ENCODE measurements at places on chromosomes 11 and 22.
A peak's percentile ranks its signal among the peaks of the same experiment; 100 is the strongest.

DNA sequence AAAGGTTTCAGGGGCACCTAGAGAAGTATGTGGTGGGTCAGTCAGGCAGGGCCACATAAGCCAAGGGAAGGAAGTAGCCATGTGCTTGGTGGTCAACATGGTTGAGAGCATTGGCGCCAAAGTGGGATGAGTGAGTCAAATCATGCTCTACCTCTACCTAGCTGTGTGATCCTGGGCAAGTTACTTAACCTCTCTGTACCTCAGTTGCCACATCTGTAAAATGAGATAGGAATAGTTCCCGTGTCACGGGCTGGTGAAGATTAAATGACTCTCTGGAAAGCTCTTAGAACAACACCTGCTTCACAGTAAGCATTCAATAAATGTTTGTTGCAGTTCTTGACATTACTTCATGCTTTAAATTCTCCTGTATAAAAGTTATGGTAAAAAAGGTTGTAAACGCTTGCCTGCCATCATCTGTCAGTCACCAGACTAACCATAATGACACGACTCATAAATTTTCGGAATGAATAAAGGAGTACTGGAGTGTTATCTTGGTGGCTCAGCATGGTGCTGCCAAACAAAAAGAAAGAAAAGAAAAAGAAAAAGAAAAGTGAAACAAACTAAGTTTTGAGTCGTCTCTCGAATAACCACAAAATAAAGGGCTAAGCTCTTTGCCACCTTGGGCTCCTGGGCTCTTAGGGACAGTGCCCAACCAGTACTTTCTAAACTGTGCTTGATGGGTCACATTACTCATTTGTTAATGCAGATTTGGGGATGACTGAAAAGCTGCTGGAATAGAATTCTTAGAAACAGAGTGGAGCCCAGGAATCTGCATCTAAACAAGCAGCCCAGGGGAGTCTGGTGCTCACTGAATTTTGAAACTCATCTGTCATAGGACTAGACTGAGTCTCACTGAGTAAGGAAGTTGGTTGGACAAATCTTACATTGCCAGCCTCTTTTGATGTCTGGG, 107.6 kb downstream of the LDLRAD3 start:
- DNase-seq: no peak

GRCh38 chr11:59943997-59944714, 5.9 kb downstream of the OOSP1 start:
- no peak for DNase-seq

DNA sequence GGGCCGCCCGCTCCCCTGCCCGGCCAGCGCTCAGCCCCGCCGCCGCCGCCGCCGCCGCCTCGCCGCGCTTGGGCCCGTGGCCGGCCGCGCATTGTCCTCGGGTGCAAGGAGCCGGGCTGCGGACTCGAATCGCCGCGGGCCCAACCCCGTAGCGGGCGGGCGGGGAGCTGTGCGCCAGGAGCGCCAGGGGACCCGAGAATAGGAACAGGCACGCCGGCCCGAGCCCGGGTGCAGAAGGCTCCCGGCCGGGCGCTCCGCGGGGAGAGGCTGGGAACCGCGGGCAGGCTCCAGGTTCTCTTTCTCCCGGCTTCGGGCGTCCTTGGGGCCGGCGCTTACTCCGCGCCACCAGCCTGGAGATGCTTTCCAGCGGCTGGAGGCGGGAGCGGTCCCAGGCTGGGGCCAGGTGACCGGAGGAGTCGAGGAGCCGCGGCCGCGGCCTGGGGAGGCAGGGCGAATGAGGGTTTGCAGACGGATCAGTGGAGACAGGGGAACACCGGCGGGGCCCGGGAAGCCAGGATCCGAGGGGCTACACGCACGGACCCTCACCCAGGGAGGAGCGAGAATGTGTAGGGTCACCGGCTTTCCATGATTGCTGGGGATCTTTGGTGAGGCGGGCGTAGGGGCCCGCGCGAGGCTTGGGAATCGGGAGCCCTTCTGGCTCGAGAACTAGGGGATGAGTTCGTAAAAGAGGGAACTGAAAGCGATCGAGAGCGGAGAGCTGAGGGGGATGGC, 726 bp downstream of the PKNOX2 start:
- DNase-seq: peak; percentile 93

GRCh38 chr11:65516135-65516968, 8.5 kb upstream of the SCYL1 start:
- DNase-seq: no peak

DNA sequence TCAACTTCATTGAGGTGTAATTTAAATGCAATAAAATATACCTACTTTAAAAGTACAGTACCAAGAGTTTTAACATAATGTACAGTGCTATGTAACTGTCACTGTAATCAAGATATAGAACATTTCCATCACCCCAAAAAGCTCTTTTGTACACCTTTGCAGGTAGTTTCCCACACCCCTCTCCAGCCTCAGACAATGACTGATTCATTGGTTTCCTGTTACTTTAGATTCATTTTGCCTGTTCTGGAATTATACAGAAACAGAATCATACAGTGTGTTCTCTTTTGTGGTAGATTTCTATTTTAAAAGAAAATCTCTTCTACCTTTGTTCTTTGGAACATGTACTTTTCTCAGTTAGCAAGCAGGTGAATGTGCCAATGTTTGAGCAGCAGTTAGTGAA, 38.2 kb downstream of the SHISA8 start:
- DNase-seq: no peak

DNA sequence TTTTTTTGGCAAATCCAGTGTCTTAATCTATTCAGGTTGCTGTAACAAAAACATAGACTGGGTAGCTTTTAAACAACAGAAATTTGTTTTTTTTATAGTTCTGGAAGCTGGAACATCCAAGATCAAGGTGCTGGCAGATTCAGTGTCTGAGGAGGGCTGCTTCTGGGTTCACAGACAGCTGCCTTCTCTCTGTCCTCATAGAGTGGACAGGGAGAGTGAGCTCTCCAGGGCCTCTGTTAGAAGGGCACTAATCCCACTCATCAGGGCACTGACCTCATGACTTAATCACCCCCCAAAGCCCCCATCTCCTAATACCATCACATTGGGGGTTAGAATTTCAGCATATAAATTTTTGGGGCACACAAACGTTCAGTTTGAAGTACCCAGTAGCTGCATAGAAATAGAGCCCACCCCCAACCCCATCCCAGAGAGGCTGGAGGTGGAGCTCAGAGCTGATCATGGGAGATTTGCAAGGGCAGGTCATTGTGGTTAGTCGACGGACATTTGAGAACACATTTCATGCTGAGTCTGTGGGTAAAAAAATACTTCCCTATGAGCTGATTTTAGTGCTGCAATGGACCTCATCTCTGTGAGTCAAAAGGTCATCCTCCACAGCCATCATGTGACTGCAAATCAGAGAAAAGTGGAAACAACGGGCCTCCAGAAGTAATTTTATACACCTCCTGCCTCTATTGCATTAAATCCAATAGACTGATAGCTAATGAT, 203.1 kb upstream of the CADM1 start:
- DNase-seq: no peak

- DNase-seq: no peak
Observed at GRCh38 chr11:9831122-9831521, 167.2 kb downstream of the SWAP70 start.

- DNase-seq: no peak
Observed at GRCh38 chr11:34609850-34610249, 11.0 kb upstream of the EHF start.

DNA sequence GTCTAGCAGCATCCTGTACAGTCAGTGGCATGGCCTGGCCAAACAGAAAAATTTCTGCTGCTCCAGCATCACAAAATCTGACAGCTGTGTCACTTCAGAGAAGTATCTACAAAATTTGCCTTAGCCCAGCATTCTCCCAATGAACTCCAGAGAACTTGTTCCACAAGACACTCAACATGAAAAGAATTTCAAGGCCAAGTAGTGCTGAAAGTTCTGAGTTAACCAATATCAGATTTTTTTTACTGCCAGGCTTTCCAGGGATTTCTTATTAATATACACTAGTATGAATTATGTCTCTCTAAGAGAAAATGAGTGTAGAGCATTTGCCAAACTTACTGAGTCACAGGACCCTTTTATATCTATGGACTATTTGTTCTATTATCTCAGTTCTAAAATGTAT, 68.8 kb downstream of the OR5AK2 start:
- no peak for DNase-seq

DNA sequence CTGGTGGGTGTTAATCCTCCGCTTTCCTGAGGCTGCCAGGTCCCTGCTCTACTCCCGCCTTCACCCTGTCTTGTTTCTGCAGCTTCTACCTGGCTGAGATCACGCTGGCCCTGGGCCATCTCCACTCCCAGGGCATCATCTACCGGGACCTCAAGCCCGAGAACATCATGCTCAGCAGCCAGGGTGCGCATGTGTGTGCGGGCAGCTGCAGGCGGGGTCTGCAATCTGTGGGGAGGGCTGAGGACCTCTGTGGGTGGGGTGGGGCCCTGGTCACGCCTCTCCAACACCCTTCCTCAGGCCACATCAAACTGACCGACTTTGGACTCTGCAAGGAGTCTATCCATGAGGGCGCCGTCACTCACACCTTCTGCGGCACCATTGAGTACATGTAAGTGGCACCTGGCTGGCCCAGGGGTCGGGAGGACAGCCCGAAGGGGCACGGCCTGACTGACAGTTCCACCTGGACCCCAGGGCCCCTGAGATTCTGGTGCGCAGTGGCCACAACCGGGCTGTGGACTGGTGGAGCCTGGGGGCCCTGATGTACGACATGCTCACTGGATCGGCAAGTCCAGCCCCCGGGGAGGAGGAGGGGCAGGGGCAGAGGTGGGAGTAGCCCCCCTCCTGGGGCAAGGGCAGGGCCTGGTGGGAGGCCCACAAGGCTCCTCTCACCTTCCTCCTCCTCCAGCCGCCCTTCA, 4.5 kb downstream of the RPS6KB2 start:
- DNase-seq: no peak

- DNase-seq: no peak
Observed at GRCh38 chr11:77202941-77203900, 75.2 kb downstream of the MYO7A start.

- no peak for DNase-seq
Observed at GRCh38 chr11:65576867-65577755, 1.3 kb downstream of the EHBP1L1 start.

- DNase-seq: no peak
Observed at GRCh38 chr22:32979606-32980005, 78.6 kb downstream of the SYN3 start.

- DNase-seq: no peak
Observed at GRCh38 chr11:126007238-126007637, 55.4 kb downstream of the CDON start.

- DNase-seq: peak; percentile 68
Observed at GRCh38 chr11:59680287-59681154, 11.7 kb upstream of the PATL1 start.

Measured in NCI-H526 (cell line).